Skin of body (tissue), 3 donors: ENCODE measurements at places on chromosomes 6 and 20. TPM values are rescaled to one million over a fixed set of nuclear protein-coding genes. Genes with fewer than 3 reads are reported as not detected.

The PROCR gene
- total RNA-seq, result 26.7 TPM

The HLA-DOB gene
- total RNA-seq, result 0.69 TPM

The PRICKLE4 gene
- total RNA-seq, result 2.4 TPM

The DEFB124 gene
- not detected for total RNA-seq

The KCNK5 gene
- 1.4 TPM for total RNA-seq

The C20orf144 gene
- not detected for total RNA-seq

The TNNC2 gene
- total RNA-seq, result 472 TPM

The C20orf141 gene
- not detected for total RNA-seq

The BACH2 gene
- total RNA-seq, result 11.9 TPM

The POPDC3 gene
- 5.2 TPM for total RNA-seq

The CST4 gene
- total RNA-seq, result not detected

The HLA-DMB gene
- total RNA-seq, result 12.7 TPM

The SNAP25 gene
- total RNA-seq, result 3.5 TPM

The BFSP1 gene
- 1.3 TPM for total RNA-seq

The SLC26A8 gene
- 0.20 TPM for total RNA-seq

The SRXN1 gene
- 6.2 TPM for total RNA-seq

The CD93 gene
- 53.8 TPM for total RNA-seq

The JARID2 gene
- total RNA-seq, result 17.5 TPM

The MARCKS gene
- 167 TPM for total RNA-seq

The ERVFRD-1 gene
- total RNA-seq, result 0.10 TPM

The PSORS1C2 gene
- 2.9 TPM for total RNA-seq

The LHFPL5 gene
- total RNA-seq, result not detected

The RAET1L gene
- 2.8 TPM for total RNA-seq

The GPR6 gene
- total RNA-seq, result not detected

The LAMA2 gene
- total RNA-seq, result 87.4 TPM

The TINAG gene
- 0.20 TPM for total RNA-seq

The BMP7 gene
- 15.0 TPM for total RNA-seq

The GMPR gene
- 12.8 TPM for total RNA-seq

The REM1 gene
- total RNA-seq, result 2.2 TPM
